ENCODE measurements at places on chromosomes 2 and 18. TPM values are rescaled to one million over a fixed set of nuclear protein-coding genes. Genes with fewer than 3 reads are reported as not detected.

- no peak for DNase-seq
These were observed 513.2 kb downstream of the RNF144A start for GRCh38 chr2:7430421-7430868.

PRSS56 gene
- total RNA-seq: not detected

DNA sequence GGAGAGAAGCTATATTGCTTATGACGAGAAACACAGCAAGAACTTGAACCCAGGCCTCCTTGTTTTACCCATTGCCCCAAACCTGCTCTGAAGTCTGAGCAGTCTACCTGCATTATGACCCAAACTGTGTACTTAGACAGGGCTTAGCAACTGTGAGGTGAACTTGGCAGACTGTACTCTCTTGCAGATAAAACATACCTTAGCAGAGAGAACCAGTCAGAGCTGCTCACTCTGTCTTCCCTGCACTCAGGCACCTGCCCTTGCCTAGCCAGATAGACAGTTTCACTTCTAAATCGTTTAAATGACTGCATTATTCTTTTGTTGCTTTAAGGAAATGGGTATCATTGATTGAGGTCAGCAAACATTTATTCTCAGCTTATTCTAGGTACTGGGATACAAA, 20.3 kb downstream of the ITPRID2 start:
- DNase-seq: no peak

DNA sequence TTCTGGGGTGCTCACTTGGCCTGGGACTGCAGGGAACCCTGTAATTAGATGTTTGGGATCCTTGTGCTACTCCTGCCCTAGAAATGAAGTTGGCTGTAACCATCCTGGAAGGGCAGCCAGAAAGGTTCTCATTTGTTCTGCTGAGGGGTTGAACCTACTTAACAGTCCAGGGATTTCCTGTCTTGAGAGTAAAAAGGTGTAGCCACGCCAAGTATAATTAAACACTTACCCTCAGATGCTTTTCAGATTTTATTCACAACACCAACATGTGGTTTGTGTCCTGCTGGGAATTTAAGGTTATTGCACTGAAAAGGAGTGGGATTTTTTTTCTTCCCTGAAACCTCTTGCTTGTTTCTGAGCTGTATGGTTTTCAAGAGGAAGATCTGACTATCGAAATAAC, 222.4 kb upstream of the APCDD1 start:
- no peak for DNase-seq

EGR4 gene
- total RNA-seq: not detected

DNA sequence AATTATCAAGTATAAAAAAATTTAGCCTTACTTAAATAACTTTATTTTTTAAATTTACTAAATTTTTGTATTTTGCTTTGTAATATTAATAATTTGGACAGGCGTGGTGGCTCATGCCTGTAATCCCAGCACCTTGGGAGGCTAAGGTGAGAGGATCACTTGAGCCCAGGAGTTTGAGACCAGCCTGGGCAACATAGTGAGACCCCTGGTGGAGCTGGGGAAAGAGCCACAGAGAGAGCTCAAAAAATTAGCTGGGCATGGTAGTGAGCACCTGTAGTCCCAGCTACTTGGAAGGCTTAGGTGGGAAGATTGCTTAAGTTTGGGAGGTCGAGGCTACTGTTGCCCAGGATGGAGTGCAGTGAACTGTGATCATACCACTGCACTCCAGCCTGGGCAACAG, 143.5 kb downstream of the B3GNT2 start:
- no peak for DNase-seq

Data from endothelial cell of umbilical vein (primary cell).